ENCODE measurements at places on chromosomes 3 and 15. TPM values are rescaled to one million over a fixed set of nuclear protein-coding genes. Genes with fewer than 3 reads are reported as not detected.

Gene MCF2L2
- 0.68 TPM for total RNA-seq

Gene WDR72
- total RNA-seq: 0.07 TPM

Gene CASR
- not detected for total RNA-seq

Gene NXPE3
- total RNA-seq: 8.2 TPM

Gene SAXO2
- total RNA-seq: 3.1 TPM

Gene CYP8B1
- not detected for total RNA-seq

Gene C15orf40
- total RNA-seq: 7.8 TPM

Gene NIT2
- total RNA-seq: 16.7 TPM

Measured in nasal cavity respiratory epithelium epithelial cell of viscerocranial mucosa (primary cell).